ENCODE measurements at places on chromosomes 5 and 9. TPM values are rescaled to one million over a fixed set of nuclear protein-coding genes. Genes with fewer than 3 reads are reported as not detected.

The BRD3OS gene
- total RNA-seq, result 21.7 TPM

The ELP1 gene
- 47.3 TPM for total RNA-seq

The GIN1 gene
- 15.0 TPM for total RNA-seq

The CARD9 gene
- total RNA-seq, result 0.32 TPM

The SLC4A9 gene
- total RNA-seq, result not detected

The PCDHB16 gene
- 0.32 TPM for total RNA-seq

The PCDHGB4 gene
- 5.5 TPM for total RNA-seq

The IGFBPL1 gene
- 2.1 TPM for total RNA-seq

The GAPVD1 gene
- 43.1 TPM for total RNA-seq

The FAT2 gene
- not detected for total RNA-seq

The EQTN gene
- not detected for total RNA-seq

All from NCI-H460 (cell line).